ENCODE measurements at places on chromosomes 4 and X. TPM values are rescaled to one million over a fixed set of nuclear protein-coding genes. Genes with fewer than 3 reads are reported as not detected.

Gene TMEM47
- polyA plus RNA-seq, result 46.0 TPM

DNA sequence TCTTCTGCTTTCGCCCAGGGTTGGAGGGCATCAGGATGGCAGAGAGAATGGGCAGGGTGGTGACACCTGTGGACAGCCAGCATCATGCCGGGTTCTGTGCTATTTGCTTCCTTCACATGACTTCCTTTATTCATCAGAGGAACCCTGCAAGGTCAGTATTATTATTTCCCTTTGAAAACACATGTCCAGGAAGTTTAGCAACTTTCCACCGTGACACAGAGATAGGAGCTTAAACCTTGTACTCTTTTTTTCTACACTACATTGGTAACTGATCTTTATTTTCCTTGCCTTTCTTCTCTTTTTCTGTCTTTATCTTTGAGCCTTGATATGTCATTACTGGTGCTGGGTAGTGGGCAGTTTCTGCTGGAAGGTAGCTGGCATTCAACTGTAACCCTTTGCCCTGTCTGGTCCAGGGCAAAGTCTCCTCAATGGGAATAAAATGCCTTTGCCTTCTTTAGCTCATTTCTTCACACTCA, 5.0 kb upstream of the MGST2 start:
- no peak for DNase-seq

- DNase-seq, result no peak
These were observed 4.0 kb downstream of the MAGEB2 start for GRCh38 chrX:30219372-30219771.

- DNase-seq, result no peak
These were observed 159.4 kb downstream of the MGST2 start for GRCh38 chr4:139824882-139825522.

Gene PDZD4
- 13.7 TPM for polyA plus RNA-seq

- no peak for DNase-seq
These were observed 38.6 kb downstream of the ING2 start for GRCh38 chr4:183543435-183543834.

DNA sequence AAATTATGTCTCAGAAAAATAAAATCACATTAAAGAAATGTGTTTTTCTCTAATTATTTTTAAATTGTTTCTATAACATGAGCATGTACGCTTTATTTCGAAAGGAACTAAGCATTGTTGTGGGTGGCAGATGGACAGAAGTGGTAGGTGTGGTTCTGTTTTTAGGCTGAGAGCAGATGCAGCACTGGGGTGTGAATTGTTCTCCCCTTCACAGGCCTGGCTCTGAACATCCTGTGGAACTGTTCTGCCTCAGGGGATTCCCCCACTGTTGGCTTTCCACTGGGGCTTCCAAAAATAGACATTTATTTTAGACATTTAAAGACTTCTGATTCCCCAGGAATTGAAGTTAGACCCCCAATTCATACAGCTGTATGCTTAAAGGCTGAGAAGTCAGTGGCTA, 41.9 kb upstream of the PDHA2 start:
- DNase-seq, result no peak

- no peak for DNase-seq
These were observed 96.2 kb downstream of the RS1 start for GRCh38 chrX:18575744-18576143.

DNA sequence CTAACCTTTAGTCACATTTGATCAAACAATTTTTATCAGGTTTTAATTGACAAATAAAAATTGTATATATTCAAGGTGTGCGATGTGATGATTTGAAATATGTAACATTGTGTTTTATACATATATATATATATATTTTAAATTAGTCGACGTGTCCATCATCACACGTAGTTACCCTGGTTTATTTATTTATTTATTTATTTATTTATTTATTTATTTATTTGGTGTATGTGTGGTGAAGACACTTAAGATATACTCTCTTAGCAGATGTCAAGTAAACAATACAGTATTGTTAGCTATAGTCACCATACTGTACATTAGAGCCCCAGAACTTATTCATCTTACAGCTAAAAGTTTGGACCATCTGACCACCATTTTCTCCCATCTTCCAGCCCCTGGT, 224.9 kb upstream of the HHIP start:
- DNase-seq, result no peak

GRCh38 chrX:36609616-36610585, 398.3 kb upstream of the FAM47C start:
- DNase-seq, result no peak

DNA sequence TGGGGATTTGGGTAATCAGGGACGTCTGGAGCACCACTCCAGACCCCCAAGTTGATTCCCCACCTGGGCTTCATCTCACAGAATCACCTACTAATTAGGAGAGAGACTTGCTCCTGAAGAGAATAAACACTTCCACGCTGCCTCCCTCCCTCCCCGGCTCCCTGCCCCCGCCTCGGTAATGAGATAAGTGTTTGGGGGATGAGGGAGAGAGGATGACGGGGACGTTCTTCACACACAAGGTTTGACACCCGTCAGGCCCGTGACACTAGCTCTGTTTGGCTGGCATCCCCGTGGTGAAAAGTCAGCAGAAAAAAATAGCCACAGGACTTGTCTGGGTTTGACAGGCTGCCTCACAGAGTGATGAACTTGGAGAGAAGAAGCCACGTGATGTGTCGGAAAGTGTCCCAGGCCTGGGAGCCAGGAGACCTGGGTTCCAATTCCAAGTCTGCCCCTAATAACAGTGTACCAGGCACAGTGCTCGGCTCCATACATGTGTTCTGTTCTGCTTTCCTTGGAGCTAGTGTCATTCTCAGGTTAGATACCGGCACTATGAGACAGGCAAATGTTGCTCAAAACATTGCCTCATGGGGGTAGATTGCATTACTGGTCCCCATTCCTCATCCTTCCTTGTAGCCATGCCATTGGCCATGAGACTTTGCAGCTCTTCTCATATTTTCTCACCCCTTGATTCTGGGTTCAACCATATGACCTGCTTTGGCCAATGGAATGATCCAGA, 578.0 kb downstream of the BCOR start:
- no peak for DNase-seq

Gene MAGEA1
- not detected for polyA plus RNA-seq

DNA sequence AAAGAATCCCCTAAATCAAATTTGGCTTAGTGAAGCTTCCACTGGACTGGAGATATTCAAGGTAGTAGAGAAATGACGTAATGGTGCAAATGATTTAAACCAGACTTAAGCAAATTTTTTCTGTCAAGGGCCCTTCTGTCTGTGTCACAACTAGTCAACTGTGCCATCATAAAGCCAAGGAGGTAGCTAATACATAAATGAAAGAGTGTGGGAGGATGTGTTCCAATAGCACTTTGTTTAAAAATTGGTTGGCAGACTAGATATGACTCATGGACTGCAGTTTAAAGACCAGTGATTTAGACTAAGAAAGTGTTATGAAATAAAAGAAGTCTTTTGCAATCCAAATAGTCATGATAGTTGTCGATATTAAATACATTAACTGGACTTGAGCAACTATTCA, 24.3 kb upstream of the TEX13C start:
- no peak for DNase-seq

GRCh38 chr4:169446824-169447223, 165.6 kb downstream of the NEK1 start:
- DNase-seq, result no peak

GRCh38 chr4:11328401-11328800, 100.3 kb downstream of the HS3ST1 start:
- DNase-seq, result no peak

Gene CBLL2
- not detected for polyA plus RNA-seq

DNA sequence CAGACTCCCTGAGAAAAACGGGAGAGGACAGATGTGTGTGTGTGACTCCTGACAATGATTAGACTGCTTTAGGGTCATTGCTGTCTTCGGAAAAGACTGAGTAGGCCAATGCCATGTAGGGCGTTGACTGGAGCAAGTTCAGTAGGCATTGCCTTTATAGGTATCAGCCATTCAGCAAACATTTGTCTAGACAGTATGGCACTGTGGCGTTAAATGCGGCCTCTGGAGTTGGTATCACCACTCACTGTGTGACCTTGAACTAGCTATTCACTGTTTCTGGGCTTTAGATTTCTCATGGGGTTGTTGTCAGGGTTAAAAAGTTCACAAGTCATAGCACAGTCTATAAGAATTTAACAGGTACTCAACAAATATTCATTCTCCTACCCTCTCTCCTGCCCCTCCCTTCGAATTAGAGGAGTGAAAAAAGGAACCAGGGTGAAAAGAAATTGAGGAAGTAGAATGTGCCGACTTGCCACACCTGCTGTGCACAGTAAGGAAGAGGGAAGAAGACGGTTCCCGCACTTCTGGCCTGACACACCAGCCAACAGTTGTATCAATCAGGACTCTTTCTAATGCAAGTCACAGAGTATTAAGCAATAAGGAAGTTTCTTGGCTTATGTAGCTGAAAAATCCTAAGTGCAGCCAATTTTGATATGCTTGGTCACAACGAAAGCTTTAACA, 83.2 kb upstream of the PLAC8 start:
- DNase-seq, result no peak

GRCh38 chrX:124348885-124349453, 2.6 kb downstream of the SH2D1A start:
- DNase-seq, result no peak

GRCh38 chr4:134935320-134935719, 733.7 kb upstream of the PABPC4L start:
- DNase-seq, result no peak

DNA sequence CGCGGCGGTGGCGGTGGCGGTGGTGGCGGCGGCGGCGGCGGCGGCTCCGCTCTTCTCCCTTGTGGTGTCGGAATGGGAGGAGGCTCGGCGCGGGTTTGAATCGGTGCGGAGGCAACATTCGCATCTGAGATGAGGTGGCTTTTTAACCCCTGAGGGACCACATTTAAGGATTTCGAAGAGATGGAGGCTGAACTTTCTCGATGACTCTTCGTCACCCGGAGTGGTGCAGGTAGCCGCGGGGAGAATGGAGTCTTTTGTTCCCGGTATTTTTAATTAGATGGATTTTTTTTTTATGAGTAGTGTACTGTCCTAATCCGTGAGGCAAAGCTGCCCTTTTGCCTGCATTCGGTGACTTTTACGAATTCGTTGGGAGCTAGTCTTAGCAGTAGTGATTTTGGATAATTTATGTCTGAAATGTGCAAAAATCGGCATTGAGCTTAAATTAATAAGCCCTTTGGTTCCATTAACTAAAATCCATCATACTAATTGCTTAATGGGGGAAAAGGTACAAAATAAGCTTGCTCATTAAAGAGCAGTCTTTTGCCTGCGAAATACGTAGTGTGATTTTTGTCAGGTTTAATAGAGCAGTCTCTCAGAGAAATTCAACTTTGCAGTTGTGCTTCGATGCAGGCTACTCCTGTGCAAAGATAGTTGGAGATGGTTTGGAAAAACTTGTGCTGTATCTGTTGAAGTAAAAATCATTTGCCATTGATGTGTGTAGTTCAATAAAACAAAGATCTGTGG, 206.2 kb downstream of the TENM3 start:
- DNase-seq, result peak; percentile 42

- DNase-seq, result peak; percentile 40
These were observed 6.9 kb upstream of the WDR1 start for GRCh38 chr4:10123227-10124101.

DNA sequence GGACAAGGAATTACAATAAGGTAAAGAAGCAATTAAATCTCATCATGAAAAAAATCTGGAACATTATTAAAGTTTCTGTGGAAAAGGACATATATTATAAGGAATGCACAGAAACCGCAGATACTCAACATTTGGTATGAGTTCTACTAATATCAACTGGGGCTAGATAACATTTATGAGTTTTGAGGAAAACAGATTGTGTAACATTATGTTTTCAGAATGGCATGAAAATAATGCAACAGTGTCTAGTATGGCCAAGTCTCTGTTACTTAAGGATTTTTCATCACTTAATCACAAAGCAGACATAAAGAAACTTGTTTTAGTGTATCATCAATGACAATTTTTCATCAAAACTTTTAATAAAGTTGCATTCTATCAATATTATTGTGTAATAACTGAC, 785.0 kb downstream of the GLUD2 start:
- DNase-seq, result no peak

DNA sequence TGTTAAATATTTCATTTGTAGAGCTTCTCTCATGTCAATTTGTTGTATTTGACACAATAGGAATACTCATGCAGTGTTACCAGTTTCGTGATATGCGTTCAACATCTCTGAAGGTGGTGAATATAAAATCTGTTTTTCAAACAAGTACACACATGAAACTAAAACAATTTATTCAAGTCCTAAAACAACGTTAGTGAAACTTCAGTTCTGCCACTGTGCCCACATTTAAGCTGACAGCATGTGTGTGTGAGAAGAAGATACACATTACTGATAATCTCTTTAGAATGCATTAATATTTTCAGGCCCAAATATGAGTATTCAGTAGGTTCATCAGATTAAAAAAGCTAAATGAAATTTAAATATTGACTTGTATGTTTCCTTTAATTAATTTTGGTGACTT, 21.7 kb downstream of the GAB1 start:
- no peak for DNase-seq

- DNase-seq, result no peak
These were observed 30.4 kb downstream of the DDX60L start for GRCh38 chr4:168449719-168450452.

DNA sequence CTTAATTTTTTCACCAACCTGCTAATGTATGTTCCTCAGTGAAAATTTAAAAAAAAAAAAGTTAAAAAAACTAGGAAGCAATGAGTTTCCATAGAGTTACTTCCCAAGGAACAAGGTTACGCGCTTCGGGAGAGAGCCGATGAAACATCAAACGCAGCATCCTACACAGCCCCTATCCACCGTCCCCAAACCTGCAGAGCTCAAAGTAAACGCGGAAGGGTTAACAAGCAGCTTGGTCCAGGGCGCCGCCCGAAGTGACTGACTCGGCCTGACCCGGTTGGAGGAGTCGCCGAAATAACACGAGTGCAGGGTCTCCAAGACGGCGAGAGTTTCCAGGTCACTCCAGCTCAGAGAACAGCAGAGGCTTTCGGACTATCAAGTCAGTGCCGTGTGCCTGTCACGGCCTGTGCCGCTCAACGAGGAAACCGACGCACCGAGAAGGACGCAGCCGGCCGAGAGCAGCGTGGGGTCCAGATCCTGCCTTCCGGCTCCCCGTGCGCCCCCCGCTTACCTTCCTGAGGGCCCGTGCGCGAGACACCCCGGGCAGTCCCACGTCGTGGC, 512 bp downstream of the NOP14 start:
- no peak for DNase-seq

GRCh38 chr4:186002853-186003252, 66.1 kb upstream of the TLR3 start:
- DNase-seq, result no peak

Gene TCEAL2
- 25.0 TPM for polyA plus RNA-seq

Gene CXCL3
- polyA plus RNA-seq, result 0.12 TPM

- DNase-seq, result no peak
These were observed 37.8 kb downstream of the TRMT44 start for GRCh38 chr4:8478371-8478770.

GRCh38 chr4:155854582-155855226, 11.4 kb downstream of the ASIC5 start:
- no peak for DNase-seq

Gene CPLX1
- 1.4 TPM for polyA plus RNA-seq

GRCh38 chr4:74618659-74619058, 173.7 kb downstream of the AREG start:
- DNase-seq, result no peak
